ENCODE measurements at places on chromosomes 11 and 22. TPM values are rescaled to one million over a fixed set of nuclear protein-coding genes. Genes with fewer than 3 reads are reported as not detected.

Gene HBB
- 98.9 TPM for polyA plus RNA-seq

Gene INS
- not detected for polyA plus RNA-seq

- DNase-seq, result no peak
Measured at GRCh38 chr22:50529897-50530579, at the start of gene TYMP. TYMP (minus strand) TSS chr22:50530012; CDS start chr22:50529709, 303 bp downstream.

DNA sequence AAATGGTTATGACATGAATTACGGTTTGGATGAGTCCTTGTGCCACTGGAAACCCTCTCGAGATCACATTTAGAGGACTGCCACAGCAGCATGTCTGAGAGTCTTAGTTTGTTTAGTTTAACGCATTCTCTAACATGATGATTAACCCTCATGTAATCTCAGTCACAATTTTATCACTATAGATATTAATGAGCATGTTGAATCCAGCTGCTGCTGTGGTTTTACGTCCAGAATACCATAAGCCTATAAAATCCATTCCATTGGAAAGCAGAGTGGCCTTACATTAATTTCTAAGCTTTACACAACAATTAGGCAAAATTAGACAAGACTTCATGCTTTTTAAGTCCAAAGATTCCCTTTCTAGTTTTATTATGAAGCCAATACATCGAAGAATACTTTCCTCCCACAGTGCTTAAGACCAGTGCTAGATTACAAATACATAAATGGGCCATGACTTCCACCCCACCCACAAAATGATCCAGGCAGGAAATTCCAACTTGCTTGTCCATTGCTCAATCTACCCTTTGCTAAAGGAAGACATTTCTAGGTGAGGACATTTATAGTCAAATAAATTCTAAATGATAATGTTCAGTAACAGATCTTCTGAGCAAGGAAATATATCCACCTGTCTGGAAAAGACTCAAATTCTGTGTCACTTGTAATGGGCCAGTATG lies 3.5 kb upstream of the ELMOD1 start:
- no peak for DNase-seq

- DNase-seq, result no peak
Measured at GRCh38 chr22:46143491-46144147, 6.7 kb upstream of the PPARA start.

DNA sequence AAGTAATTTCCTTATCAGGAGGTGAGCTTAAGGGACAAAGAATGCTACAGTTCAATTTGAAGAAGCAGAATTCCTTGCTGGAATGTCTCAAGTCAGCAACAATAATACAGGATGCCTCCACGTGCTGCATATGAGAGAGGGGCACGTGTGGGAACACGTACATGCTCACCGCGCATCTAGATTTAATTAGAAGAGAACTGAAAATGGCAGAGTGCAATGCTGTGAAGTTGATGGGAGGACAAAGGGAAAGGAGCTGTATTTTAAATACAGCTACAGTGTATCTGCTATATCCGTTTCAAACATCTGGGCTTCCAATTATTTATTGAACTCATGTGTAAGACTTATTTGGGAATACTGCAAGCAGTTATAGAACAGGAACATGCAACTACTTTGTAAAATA lies 328.7 kb downstream of the SOX6 start:
- no peak for DNase-seq

DNA sequence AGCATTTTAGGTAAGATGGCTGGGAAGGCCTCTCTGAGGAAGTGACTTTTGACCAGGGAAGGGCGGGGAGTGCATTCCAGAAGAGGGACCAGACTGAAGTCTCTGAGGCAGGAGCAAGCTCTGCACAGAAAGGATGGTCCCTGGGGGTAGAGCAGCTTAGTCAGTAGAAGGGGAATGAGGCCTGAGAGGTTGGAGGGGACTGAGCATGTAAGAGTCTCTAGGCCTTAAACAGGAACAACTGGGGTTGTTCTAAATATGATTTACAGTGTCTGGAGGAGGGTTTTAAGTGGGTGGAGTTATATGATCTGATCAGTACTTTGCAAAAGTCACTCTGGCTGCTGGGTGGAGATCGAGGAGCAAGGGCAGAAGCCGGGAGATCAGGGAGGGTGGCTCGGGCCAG lies 31.7 kb upstream of the TEF start:
- DNase-seq, result no peak

Data from left kidney (tissue), 8 donors.